Lower leg skin (tissue), 4 donors: ENCODE measurements at places on chromosomes 13 and 19.

GRCh38 chr19:48714759-48715675 is 4.5 kb downstream of the MAMSTR start:
- no peak for DNase-seq

DNA sequence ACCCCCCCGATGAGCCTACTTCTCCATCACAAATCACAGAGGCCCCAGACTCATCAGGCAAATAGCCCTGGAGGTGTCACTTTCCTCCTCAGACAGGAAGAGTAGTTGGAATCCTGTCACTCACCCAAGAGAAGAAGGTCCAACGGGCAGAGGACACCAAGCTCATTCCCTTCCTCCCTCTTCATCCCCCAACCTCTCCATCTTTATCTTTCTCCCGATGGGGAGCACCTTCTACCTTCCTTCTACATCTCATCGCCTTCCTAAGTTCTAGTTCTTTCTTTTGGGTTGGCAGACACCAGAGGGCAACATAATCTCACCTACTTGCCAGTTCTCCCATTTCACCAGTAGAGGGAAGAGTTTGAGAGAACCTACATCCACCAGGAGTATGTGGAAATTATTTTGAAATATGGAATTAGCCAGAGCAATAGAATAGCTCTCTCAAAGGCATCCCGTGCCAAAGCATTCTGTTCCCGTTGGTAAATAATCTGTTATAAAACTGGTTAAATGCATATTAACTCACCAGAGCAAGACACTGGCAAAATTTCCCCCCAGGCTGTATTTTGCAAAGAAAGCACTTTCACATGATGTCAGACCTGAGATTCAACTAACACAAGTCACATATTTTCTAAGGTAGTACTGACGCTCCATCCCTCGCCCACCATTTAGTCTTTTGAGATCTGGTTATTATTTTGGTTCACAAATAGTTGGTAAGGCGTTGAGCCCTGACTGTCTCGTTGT is 55.0 kb downstream of the ZIC5 start:
- DNase-seq: no peak

- no peak for DNase-seq
Observed at GRCh38 chr13:98507282-98507797, 69.6 kb downstream of the STK24 start.

DNA sequence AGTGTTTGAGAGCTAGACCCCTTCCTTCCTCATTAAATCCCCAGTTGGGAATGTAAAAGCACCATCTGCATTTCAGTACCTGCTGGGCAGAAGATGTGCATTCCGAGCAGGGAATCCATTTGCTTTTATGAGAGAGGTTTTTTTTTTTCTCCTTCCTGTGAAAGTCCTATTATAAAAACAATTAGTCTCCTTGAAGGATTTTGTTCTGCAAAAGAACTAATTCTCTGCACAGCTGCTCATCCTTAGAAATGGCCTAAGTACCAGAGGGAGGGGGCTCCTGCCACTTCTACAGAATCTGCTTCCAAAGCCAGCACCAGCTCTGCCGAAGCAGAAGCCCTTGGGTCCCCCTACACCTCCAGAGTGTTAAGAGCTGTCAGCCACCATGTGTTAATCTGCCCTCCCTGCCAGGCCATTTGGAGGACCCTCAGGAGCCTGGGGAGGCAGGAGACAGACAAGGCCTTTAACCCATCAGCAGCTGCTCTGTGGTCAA is 36.4 kb upstream of the SERPINE3 start:
- no peak for DNase-seq

DNA sequence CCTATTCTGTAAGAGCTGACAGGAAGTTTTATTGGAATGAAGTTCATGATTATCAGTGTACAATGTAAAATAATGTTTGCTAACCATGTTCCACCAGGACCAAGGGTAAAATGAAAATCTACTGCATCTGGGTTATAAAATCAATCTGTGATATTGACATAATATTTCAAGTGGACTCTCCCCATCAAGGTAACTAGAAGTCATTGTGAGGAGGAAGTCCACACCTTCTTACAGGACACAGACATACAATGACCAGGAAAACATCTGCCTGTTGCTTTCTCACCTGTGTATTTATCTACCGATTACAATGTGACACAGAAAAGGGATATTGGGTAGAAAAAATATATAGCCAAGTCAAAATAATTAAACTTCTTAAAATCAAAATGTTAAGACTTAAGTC is 140.7 kb upstream of the RFC3 start:
- DNase-seq: no peak

DNA sequence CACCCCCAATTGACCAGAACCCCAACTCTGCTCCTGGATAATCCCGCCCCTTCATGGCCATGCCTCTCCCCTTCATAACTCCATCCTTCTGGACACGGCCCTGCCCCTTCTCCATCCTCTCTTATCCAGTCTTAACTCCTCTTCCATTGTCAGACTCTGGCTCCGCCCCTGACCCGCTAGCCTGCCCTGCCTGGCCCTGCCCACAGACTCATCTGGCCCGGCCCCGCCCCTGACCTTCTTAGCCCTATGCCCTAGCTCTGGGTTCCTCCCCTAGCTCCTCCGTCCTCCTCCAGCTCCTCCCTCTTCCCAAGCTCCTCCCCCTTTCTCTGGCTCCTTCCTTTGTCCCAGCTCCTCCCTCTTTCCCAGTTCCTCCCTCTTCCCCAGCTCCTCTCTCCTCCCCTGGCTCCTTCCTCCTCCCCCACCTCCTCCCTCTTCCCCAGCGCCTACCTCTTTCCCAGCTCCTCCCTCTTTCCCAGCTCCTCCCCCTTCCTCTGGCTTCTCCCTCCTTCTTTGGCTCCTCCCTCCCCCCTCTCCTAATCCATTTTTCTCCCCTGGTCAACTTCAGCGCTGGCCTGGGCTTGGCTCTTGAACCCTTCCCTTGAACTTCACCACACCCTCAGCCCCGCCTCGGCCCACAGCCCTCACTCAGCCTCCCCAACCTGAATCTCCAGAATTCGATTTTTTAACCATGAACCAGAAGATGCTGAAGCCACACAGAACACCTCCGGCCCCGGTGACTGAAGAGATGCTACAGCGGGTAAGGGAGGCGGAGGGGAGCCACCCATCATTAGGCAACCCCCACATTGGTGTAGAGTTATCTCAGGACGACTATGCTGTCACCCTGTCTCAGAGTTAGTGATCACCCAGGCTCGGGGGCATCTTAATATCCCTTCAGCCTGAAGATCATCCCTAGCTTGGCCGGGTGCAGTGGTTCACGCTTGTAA is 9.2 kb upstream of the ZNF358 start:
- DNase-seq: peak; percentile 77

- no peak for DNase-seq
Observed at GRCh38 chr19:18899624-18900560, 3.9 kb upstream of the CERS1 start.

GRCh38 chr13:92150606-92151005 is 752.2 kb downstream of the GPC5 start:
- DNase-seq: no peak

- DNase-seq: peak; percentile 96
Observed at GRCh38 chr13:46211483-46212351, at the start of gene LRRC63. Gene LRRC63 (plus strand): TSS chr13:46211928. CDS start chr13:46213035, 1,107 bp downstream.

DNA sequence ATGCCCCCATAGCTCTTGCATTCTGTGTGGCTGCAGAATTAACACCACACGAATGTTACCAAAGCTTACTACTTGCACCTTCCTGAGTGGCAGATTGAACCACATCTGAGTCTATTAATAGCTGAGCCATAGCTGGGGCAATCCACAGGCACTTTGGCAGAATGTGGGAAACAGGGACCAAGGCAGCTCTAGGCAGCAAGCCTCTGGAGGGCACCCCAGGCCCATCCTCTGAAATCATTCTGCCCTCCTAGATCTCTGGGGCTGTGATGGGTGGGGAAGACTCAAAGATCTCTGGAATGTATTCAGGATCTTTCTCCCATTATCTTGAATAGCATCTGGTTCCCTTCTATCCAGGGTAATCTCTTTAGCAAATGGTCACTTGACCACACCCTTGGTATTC is 139.3 kb downstream of the TNFRSF19 start:
- DNase-seq: no peak

DNA sequence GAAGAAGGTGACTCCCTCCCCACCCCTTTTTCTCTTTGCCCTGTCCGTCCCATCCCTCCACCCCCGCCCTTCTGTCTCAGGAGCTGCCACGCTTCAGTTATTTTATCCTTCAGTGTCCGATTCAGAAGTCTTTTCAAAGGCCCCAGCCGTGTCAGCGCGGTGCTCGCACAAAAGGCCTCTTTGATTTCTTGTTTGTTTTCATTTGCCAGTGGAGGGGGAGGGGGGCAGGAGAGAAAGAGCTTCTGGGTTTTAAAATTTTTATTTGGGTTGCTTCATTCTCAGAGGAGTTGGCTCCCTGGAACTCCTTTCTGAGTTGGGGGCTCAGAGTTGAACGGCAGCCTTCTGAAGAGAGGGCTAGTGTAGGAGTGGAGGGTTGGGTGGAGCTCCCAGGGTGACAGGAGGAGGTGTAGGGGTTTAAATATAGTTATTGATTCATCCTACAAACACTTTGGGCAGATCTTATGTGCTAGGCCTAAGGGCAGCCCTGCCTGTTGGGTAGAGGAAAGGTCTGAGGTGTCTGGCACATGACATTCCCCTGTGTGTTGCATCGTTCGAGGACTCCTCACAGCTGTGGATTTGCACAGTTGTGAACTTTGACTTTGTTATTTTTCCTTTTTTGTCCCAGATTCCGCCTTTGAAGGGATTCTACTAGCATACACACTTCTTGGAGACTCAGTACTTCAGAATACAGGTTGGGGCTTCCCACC is 36.8 kb downstream of the NFIX start:
- no peak for DNase-seq

- no peak for DNase-seq
Observed at GRCh38 chr13:37366044-37366770, 232.4 kb downstream of the POSTN start.
